ENCODE measurements at places on chromosomes 7 and 10. TPM values are rescaled to one million over a fixed set of nuclear protein-coding genes. Genes with fewer than 3 reads are reported as not detected.

Gene LIPJ
- 0.29 TPM for total RNA-seq

Gene NXPH1
- 0.29 TPM for total RNA-seq

Gene PLEKHS1
- total RNA-seq = 0.45 TPM

Gene BHLHA15
- total RNA-seq = 0.57 TPM

Gene TDRD1
- not detected for total RNA-seq

Gene LOXL4
- 59.4 TPM for total RNA-seq

Gene OPN1SW
- not detected for total RNA-seq

Gene DYNC1I1
- total RNA-seq = 2.5 TPM

Gene ADCYAP1R1
- 2.8 TPM for total RNA-seq

Gene HOGA1
- total RNA-seq = 0.57 TPM

Gene SPDYE3
- total RNA-seq = not detected

Gene PPA1
- total RNA-seq = 110 TPM

Gene OLAH
- not detected for total RNA-seq

Gene CYP3A4
- 10.0 TPM for total RNA-seq

All from type B pancreatic cell (in vitro differentiated cells).